ENCODE measurements at places on chromosomes 1 and 21.

DNA sequence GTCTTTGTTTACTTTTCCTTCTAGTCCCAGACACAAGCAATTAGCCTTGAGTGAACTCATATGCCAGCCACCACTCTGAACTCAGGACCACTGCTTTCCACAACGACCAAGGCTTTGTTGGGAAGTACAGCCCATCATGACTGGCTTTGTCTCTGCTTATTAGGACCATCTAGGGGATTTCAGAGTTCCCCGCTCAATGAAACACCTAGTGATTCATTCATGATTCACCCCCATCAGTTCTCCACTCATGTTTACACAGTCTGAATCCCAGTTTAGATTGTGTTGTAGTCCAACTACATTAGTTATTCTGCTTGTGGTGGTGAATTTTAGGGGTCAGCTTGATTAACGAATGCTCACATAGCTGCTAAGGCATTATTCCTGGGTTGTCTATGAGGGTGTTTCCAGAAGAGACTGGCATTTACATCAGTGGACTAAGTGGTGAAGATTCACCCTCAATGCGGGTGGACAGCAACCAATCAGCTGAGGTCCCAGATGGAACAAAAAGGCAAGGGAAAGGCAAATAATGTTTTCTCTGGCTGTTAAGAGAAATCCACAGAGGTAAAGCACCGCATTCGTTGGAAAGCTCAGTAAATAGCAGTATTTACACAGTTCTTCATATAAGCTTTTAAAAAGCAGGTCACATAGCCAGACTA, 122.7 kb downstream of the RGS21 start:
- no peak for DNase-seq

- no peak for DNase-seq
Observed at GRCh38 chr1:65512967-65513780, 92.7 kb downstream of the LEPR start.

GRCh38 chr1:75328691-75329090, 194.5 kb downstream of the LHX8 start:
- DNase-seq, result no peak

GRCh38 chr1:84442256-84442655, 36.8 kb upstream of the RPF1 start:
- peak; percentile 83 for DNase-seq

DNA sequence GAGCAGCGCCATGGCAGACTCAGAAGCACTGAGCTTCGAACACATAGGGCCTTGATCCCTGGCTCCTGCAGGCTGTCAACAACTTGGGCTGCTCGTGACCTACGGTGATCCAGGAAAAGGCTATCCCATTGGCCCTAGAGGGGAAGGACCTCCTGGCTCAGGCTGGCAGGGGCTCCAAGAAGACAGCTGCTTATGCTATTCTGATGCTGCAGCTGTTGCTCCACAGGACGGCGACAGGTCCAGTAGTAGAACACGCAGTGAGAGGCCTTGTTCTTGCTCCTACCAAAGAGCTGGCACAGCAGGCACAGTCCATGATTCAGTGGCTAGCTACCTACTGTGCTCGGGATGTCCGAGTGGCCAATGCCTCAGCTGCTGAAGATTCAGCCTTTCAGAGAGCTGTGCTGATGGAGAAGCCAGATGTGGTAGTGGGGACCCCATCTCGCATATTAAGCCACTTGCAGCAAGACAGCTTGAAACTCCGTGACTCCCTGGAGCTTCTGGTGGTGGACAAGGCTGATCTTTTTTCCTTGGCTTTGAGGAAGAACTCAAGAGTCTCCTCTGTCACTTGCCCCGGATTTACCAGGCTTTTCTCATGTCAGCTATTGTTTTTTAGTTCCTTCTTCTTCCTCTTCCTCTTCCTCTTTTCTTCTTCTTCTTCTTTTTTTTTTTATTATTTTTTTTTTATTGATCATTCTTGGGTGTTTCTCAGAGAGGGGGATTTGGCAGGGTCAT, 18.9 kb downstream of the ITLN2 start:
- DNase-seq, result no peak

GRCh38 chr21:22904385-22904784, 1906.2 kb downstream of the NCAM2 start:
- DNase-seq, result no peak

GRCh38 chr1:225280563-225280962, 147.3 kb downstream of the LBR start:
- DNase-seq, result no peak

GRCh38 chr21:35489389-35489980, 440.4 kb upstream of the RUNX1 start:
- no peak for DNase-seq

- DNase-seq, result no peak
Observed at GRCh38 chr1:28145728-28146127, 30.8 kb downstream of the PTAFR start.

GRCh38 chr21:42154237-42155044, 64.5 kb upstream of the ABCG1 start:
- no peak for DNase-seq

DNA sequence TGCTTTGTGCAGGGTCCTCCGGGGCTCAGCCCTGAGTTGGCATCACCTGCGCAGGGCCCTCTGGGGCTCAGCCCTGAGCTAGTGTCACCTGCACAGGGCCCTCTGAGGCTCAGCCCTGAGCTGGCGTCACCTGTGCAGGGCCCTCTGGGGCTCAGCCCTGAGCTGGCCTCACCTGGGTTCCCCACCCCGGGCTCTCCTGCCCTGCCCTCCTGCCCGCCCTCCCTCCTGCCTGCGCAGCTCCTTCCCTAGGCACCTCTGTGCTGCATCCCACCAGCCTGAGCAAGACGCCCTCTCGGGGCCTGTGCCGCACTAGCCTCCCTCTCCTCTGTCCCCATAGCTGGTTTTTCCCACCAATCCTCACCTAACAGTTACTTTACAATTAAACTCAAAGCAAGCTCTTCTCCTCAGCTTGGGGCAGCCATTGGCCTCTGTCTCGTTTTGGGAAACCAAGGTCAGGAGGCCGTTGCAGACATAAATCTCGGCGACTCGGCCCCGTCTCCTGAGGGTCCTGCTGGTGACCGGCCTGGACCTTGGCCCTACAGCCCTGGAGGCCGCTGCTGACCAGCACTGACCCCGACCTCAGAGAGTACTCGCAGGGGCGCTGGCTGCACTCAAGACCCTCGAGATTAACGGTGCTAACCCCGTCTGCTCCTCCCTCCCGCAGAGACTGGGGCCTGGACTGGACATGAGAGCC, 22.7 kb downstream of the COL6A1 start:
- no peak for DNase-seq

All from activated CD4-positive, alpha-beta T cell treated with anti-CD3 and anti-CD28 coated beads, Interleukin-2, amount 50 U/mL, for 16 hours (primary cell).